ENCODE measurements at places on chromosomes 12 and 14.

DNA sequence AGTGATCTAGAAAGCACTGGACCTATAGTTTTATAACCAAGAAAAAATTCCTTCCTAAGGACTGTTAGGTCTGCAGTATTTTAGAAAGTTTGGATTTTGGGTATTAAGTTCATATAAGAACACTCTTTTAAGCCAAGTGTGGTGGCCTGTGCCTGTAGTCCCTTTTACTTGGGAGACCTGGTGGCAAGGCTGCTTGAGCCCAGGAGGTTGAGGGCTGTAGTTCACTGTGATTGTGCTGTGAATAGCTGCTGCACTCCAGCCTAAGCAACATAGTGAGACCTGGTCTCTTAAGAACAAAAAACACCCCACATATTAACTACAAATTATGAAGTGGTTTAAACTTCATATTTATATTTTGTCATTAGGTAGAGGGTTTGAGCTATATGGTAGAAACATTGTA lies 9.7 kb downstream of the DNM1L start:
- DNase-seq: no peak

DNA sequence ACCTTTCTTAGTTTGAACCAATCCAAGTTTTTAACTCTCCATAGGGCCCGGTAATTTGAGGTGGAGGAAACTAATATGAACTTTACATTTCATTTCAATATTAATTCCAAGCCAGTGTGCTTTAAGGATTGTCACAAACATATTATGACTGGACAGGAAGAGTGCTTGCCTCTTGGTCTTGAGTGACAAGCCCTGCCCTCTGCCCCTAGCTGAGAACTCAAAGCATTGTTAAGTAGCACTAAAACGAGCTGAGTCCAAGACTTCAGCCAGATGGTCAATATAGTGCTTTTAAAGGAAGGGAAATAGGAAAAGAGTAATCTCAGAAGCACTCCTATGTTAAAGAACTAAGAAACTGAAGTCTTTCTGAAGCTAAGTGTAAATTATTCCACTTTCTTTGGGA lies 17.1 kb downstream of the TRMT5 start:
- DNase-seq: no peak

DNA sequence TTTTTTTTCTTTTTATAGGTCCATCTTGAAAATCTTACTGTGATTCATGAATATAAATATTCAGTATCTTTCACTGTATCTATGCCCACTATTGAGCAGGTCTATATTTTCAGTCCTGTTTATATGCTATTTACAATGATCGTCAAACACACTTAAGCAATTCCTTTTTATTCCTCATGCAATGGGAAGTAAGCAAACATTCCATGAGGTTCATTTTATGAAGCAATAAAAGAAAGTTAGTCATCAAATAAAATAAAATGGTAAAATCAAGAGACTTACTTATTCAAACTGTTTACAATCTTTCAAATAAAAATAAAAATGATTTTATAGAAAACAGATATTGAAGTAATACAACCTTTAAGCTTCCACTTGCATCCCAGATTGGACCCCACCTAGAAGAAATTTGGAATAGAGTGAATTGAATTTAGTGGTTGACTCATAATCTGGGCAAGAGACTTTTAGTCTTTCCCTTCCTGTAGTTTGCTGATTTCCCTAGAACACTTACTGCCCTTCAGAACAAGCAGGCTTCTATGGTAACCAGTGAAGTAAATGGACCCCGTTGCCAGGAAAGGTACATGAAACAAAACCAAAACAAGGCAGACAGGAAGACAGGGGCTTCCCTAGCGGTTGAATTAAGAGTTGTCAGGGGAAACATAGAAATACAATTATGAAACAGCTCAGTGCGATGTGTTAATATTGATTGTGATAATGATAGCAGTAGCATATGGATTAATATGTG lies 241.0 kb upstream of the ATP2B1 start:
- no peak for DNase-seq

DNA sequence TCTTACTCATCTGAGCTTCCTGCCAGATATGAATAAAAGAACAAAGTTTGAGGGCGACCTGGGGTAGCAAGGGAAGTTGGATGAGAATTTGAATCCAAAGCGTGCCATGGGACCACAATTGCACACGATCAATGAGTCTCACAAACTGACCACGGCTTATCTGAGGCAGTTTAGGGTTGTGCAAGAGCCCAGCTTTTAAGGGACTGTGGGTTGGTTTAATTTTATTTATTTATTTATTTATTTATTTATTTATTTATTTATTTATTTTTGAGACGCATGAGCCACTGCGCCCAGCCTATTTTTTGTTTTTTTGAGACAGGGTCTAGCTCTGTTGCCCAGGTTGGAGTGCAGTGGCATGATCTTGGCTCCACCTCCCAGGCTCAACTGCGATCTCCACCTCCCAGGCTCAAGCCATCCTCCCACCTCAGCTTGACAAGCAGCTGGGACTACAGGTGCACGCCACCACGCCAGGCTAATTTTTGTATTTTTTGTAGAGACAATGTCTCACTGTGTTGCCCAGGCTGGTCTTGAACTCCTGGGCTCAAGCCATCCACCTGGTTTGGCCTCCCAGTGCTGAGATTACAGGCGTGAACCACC lies 1.1 kb downstream of the AMDHD1 start:
- DNase-seq: no peak

DNA sequence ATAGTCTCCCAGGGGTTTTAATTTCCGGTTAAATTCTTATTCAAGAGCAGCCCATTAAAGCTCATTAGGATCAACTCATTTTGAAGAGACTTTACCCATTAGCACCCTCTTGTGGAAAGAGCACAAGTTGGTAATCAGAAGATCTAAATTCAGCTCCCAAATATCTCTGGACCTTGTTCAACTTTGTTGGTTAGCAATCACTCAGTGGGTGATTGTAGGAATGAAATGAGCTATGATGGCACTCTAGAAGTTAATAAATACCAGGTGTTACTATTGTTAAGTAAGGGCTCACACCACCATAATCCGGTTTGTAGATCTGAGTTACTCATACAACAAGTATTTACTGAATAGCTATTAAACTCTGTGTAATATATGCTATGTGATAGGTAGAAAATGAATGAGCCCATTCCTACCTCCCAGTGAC lies 42.9 kb downstream of the TRIP11 start:
- DNase-seq: peak; percentile 62

DNA sequence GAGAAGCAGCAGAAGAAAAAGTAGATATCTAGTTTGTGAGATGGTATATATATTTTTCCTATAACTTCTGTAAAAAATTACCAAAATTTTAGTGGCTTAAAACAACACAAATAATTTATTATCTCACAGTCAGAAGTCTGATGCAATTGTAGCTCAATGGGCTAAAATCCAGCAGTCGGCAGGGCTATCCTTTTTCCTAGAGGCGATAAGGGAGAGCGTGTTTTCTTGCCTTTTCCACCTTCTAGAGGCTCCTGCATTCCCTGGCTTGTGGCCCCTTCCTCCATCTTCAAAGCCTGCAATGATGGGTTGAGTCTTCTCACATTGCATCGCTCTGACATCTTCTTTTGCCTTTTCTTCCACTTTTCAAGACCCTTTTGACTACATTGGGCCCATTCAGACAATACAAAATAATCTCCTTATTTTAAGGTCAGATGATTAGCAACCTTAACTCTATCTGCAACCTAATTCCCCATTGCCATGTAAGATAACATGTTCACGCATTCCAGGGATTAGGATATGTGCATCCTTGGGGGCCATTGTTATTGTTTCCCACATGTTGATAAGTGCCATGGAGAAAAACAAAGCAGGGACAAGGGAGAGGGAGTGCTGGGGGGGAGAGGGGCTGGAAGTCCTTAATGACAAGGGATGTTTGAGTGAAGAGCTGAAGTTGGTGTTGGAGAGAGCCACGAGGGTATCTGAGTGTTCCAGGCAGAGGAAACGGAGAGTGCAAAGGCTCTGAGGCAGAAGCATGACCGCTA lies 13.8 kb upstream of the DDX47 start:
- no peak for DNase-seq

GRCh38 chr14:91342206-91342760 lies 75.3 kb downstream of the CCDC88C start:
- no peak for DNase-seq

GRCh38 chr14:54366736-54367735 lies 29.8 kb upstream of the CDKN3 start:
- DNase-seq: no peak

DNA sequence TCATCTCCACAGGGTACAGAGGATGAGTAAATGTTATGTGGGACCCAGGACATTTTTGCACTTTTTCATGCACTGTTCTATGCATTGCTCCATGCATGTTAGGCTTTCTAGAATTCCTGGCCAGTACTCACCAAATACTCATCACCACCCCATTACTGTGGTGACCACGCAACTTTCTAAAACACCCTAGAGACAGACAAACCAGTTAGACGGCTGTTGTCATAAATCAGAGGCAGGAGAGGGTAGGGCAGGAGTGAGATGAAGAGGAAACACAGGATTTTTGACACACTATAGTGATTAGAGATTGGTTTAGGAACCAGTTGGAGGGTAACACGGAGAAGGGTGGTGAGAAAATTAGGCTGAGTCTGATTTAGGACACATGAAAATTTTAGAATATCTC lies 59.3 kb downstream of the IFNG start:
- no peak for DNase-seq

- DNase-seq: no peak
Observed at GRCh38 chr14:57052705-57053302, 215.9 kb downstream of the EXOC5 start.

GRCh38 chr12:2691006-2691344 lies 103.8 kb upstream of the FKBP4 start:
- DNase-seq: peak; percentile 63

- DNase-seq: no peak
Observed at GRCh38 chr12:116481726-116482125, 77.5 kb upstream of the MAP1LC3B2 start.

DNA sequence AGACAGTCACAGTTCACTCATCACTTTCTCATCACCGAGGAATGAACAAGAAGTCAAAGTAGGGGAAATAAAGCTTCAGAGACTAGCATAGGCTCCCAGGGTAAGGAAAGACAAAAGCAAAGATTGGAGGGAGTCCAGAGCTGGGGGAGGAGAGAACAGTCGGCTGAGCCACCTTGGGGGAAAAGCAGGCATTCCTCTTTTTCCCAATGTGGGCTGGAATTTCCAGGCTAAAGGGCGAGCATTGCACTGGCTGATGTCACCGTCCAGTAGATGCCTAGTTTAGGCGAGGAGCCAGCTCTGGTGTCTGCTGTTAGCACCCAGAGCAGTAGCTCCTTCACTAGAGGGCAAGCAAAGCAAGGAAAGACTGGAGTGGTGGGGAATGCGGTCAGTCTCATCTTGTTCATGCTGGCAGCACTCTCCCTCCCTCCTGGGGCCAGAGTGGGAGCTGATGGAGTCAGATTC lies 8.5 kb upstream of the KRT75 start:
- no peak for DNase-seq

GRCh38 chr12:100489251-100489820 lies 15.7 kb downstream of the NR1H4 start:
- no peak for DNase-seq

GRCh38 chr12:20264026-20264425 lies 104.3 kb upstream of the PDE3A start:
- DNase-seq: no peak

DNA sequence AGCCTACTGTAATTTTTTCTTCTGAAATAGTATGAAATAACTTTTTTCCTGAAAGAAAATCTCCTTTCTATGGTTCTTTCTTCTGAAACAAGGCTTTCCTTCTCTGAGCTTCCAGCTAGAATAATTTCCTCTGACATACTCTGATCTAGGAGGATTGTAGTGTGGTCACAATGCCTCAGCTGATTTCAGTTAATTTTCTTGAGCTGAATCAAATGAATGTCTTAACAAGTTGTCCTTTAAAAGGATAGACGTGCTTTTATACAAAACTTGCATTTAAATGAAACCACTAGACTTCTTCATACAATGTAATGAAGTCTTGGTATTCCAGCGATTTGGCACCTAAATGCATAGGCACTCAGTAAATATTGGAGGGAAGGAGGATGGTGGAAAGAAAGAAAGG lies 94.4 kb downstream of the BICD1 start:
- DNase-seq: no peak

- no peak for DNase-seq
Observed at GRCh38 chr12:75177997-75178396, 31.6 kb downstream of the KCNC2 start.

GRCh38 chr12:45232756-45233372 lies 17.0 kb downstream of the ANO6 start:
- no peak for DNase-seq

DNA sequence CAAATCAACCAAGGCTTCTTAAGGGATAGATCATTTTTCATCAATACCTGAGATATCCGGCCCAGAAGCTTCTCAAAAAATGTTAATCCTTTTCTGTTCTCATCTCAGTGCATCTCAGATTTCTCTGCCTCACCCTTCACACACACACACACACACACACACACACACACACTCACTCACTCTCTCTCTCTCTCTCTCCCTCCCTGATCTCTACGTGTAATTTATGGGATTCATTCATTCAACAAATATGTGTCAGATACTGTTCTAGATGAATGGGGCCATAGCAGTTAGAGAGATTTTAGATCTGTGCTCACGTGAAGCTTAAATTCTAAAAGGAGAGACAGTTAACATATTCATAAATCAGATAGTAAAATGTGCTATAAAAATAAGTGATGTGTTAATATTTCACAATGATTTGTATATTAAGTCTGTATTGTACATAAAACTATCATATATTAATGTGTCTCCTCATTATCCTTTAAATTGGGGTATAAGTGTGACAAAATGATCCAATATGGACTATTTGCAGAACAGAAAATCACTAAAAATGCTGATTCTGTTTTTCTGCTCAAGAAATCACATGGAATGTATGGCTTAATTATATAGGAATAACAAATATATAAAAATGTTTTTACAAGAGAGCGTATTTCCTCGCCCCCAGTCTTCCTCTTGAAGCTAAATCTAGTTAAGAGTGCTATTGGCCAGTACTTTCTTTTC lies 7.3 kb upstream of the FRMD6 start:
- DNase-seq: no peak

All from hematopoietic multipotent progenitor cell treated with erythropoietin and hydrocortisone succinate and interleukin-3 and kit ligand, for 15 days (in vitro differentiated cells).